Stimulated activated CD4-positive, alpha-beta T cell treated with anti-CD3 and anti-CD28 coated beads, TNF-alpha, amount 100 ng/mL, for 1 hour (primary cell): ENCODE measurements at places on chromosomes 13 and 19.

GRCh38 chr13:98954313-98954712 is 23.6 kb downstream of the DOCK9 start:
- DNase-seq = no peak

DNA sequence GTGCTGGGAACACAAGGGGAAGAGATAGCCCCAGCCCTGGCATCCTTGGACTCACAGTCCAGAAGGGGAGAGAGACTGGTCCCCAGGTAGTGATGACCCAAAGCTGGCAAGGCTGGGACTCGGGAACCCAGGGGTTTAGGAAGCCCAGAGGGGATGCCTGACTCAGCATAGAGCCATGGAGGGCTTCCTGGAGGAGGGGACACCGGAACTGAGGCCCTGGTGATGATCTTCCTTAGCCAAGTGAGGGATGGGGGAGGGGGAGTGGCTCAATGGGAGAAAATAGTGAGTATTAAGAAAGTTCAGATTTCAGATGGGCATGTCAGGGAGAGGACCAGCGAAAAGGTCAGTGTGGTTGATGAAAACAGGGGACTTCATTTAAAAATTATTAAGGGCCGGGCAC is 26.8 kb downstream of the EXOC3L2 start:
- DNase-seq = no peak

GRCh38 chr13:63497601-63498000 is 2082.0 kb upstream of the PCDH20 start:
- no peak for DNase-seq

- DNase-seq = no peak
Measured at GRCh38 chr19:35216016-35216832, 12.3 kb downstream of the FAM187B start.

DNA sequence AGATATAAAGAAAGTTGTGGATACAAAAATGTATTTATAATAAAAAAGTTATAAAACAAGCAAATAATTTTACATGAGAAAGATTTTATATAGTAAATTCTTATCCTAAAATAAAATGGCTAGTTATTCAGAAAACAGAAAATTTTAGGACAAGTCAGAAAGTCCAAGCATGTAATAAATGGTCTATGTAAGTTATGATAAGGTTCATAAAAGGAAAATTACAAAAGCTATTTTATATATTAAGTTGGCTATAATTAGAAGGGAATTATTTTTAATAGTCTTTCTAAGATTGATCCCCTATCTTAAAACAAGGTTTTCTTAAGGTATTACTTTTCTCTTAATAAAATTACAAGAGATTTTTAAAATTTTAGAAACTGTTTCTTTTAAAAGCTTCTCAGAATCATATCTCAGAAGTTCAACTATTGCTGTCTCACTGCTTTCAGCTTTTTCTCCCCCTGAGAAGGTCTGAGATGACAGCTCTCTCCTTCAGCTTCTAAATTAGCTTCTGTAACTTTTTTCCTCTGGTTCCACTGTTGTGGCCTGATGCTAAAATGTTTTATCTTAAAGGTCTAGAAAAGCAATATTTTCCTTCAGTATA is 8.7 kb downstream of the CCDC169 start:
- no peak for DNase-seq

DNA sequence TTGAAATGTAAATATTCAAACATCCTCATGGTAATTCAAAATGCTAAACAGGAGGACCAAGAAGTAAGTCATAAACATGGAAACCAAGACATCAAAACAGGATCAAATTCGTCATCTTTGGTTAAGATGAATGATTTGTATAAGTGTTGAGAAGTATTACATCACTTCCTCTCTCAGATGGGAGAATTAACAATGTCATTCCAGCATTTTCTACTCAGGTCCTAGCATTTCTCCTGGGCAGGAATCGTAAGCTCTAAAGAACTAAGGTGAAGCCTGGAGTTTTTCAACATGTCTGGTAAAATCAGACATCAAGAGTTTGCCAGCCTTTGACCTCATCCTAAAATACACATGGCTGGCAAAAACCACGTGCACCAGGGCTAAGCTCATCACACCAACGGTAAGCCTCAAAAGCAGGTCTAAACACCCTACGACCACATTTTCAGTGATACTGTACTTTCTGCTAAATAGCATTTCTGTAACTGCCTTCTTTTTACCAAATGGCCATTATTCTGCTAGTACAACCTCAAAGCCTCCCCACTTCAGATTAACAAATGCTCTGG is 24.8 kb downstream of the RANBP3 start:
- no peak for DNase-seq

- DNase-seq = no peak
Measured at GRCh38 chr13:98918771-98919170, 59.1 kb downstream of the DOCK9 start.

GRCh38 chr13:110690516-110690915 is 15.4 kb downstream of the CARS2 start:
- no peak for DNase-seq

GRCh38 chr13:77533875-77534788 is 1.4 kb upstream of the SCEL start:
- no peak for DNase-seq

GRCh38 chr19:6260912-6261650 is 18.7 kb downstream of the MLLT1 start:
- DNase-seq = no peak

GRCh38 chr13:110214637-110215036 is 92.3 kb downstream of the COL4A1 start:
- no peak for DNase-seq

DNA sequence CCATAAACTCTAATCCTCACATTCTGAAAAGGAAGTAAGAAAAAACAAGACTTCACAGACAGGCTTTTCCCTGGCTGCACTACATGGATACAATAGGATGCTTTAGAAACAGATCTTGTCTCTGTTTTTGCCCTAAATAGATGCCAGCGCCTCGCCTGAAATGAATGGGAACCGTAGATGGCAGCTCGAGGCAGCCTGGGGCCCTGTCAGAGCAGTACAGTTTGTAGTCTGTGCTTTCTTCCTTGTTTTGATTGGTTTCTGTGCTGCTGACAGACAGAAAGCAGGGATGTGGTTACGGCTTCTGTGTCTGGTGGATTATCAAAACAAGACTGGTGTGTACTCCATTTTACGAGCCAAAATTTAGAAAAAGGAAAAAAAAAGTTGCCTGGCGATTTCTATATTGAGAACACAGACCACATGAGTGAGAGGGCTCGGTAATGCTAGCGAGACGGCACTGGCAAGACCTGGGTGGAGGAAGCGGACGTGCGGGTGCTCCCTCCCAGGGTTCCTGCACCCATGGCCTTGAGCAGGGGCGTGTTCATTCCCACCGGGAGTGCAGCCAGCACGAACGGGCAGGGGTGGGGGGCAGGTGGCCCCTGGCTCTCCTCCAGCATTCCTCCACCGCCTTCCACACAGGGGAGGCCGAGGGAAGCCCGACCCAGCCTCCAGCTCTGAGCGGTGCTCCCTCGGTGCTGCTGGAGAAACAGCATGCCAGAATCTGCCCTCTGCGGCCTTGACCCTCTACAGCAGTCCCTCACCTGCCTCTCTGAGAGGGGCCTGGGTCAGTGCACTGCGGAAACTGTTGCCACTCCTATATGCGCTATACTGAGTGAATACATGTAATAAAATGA is 37.6 kb upstream of the C1QTNF9 start:
- DNase-seq = no peak

- no peak for DNase-seq
Measured at GRCh38 chr19:18804139-18804601, 13.1 kb upstream of the COMP start.

DNA sequence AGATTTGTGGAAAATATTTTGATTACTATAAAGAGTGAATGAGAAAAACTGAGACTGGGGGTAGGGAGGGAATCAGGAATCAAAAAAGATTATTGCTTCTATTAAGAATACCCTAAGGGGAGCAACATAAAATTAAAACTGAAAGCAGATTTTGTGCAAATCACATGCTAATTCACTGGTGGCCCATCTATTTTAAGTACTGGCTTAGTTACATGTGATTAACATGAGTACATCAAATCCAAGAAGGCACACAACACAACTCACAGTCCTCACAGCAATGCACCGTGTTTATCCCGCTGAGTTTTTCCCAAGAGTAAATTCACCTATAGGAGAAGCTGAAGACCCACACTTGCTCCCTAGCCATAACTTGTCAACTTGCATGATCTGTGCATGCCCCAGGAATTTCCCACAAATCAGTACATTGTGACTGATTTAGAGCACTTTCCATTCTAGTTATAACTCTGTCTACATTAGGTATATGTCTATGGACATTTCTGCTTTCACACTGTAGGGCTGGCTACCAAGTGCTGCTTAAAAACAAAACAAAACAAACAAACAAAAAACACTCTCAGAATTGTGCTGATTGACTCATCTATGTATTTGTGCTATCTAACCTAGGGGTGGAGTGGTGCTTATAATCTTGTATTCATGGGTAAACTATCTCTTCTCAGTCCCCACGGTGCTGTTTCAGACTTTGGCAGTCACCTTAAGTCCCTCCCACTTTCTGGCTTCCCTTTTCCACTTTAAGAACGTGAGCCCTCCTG is 24.3 kb downstream of the AMER2 start:
- DNase-seq = no peak

GRCh38 chr13:48555441-48555840 is 22.6 kb upstream of the RCBTB2 start:
- DNase-seq = no peak

- DNase-seq = no peak
Measured at GRCh38 chr13:32261567-32261966, 53.6 kb downstream of the ZAR1L start.

DNA sequence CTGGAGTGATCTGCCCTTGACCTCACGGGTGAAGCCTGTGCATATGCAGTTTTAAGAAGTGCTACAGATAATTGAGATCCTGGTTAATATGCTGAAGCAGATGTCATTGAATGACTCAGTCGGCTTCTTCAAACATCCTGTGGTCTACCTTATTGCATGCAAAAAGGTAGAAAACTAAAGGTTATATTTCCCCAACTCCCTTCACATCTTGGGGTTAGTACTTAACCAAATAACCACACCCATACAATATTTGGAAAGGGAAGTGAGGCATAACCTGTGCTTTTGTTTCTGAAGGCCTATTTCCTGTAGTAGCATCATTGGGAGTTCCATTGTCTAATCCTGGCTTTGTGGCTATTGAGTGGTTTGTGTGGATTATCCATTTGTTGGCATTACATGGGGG is 58.3 kb downstream of the RAP2A start:
- DNase-seq = no peak

GRCh38 chr19:17866964-17867486 is 4.7 kb upstream of the SLC5A5 start:
- no peak for DNase-seq

DNA sequence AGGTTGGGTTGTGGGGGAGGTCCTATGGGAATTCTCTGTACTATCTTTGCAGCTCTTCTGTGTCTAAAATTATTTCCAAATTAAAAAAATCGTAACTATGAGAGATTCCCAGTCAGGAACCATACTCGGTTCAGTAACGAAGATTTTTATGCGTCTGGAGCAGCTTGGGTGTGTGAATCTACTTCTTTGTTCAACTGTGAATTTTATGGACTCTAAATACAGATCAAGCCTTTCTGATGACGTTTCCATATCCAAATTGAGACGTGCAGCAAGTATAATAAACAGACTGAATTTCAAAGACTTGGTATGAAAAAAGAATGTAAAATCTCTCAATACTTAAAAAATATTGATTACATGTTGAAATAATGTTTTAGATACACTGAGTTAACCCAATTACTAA is 30.9 kb downstream of the MLLT1 start:
- DNase-seq = no peak

DNA sequence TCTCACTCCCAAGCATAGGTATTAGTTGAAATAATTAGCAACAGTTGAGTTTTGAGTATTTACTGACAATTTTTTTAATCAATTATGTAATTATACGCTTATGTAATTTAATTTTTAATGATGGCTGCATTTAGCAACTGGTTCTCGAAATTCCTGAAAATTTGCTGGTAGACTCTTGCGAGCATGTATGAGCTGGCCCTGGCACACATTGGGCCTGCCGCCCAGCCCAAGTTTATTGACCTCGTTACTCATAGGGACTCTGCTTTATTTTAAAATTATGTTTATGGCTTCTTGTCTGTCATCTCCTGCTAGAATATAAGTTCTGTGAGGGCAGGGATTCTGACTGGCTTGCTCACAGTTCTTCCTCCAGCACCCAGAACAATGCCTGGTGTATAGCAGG is 6.7 kb downstream of the KLK14 start:
- no peak for DNase-seq

DNA sequence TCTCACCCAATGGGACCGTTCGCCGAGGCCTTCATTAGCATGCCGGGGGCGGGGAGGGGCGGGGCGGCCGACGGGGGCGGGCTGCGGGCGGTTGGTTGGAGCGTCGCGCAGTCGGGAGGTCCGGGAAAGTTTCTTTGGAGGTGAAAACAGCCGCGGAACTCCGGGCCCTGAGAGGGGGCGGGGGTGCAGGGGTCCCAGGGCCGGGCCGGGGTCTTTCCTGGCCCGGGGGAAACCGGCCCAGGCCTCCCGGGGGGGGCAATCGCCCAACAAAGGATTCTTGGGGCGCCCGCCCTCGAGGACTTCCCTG is at the start of gene HMG20B:
Gene HMG20B (plus strand): TSS at position 90 of the 307 bp plus-strand sequence. CDS start 366 bp downstream, outside the sequence.
- DNase-seq = no peak

DNA sequence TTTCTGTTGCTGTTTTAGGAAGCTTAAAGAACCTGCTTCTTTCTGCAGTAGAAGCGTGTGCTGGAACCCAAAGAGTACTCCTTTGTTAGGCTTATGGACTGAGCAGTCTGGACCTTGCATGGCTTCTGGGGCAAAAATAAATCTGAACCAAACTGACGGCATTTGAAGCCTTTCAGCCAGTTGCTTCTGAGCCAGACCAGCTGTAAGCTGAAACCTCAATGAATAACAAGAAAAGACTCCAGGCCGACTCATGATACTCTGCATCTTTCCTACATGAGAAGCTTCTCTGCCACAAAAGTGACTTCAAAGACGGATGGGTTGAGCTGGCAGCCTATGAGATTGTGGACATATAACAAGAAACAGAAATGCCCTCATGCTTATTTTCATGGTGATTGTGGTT is 103.1 kb downstream of the TNFRSF19 start:
- no peak for DNase-seq

DNA sequence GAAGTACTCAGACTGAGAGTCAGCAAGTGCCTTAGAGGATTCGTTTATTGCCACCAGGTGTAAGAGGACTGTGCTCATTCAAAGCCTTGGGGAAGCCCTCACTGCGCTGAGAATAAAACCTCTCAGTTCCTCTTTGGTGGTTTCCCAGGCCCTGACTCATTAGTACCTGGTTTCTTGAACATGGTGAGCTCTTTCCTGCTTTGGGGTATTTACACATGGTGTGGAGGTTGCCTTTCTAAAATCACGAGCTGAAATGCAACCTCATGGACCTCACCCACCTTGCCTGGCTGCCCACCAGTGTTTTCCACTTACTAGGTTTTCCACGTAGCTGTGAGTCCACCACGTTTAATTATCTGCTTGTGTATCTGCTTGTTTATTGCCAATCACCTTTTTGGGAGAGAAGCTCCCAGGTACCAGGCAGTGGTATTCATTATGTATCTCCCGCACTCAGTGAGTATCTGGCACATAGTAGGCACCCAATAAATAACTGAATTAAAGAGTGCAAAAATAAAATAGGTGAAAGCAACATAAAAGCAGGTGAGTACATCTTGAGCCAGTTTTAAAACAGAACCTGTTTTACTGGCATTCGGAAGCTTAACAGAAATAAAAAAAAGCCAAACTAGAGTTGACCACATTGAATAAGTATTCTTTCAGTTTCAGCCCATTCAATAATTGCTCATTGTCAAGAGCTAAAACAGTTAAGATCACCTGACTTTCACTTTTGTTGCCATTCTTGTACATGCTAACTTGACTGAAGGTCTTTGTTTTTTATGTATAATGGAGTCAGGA is 533.0 kb downstream of the MYO16 start:
- DNase-seq = no peak

- no peak for DNase-seq
Measured at GRCh38 chr13:48775804-48776203, 122.1 kb downstream of the CYSLTR2 start.

- DNase-seq = no peak
Measured at GRCh38 chr13:106651442-106651841, 83.5 kb upstream of the ARGLU1 start.
